Fibroblast of skin of abdomen (primary cell): ENCODE measurements at places on chromosomes 7 and 10.

- no peak for DNase-seq
Measured at GRCh38 chr7:81449105-81449504, 320.7 kb downstream of the HGF start.

DNA sequence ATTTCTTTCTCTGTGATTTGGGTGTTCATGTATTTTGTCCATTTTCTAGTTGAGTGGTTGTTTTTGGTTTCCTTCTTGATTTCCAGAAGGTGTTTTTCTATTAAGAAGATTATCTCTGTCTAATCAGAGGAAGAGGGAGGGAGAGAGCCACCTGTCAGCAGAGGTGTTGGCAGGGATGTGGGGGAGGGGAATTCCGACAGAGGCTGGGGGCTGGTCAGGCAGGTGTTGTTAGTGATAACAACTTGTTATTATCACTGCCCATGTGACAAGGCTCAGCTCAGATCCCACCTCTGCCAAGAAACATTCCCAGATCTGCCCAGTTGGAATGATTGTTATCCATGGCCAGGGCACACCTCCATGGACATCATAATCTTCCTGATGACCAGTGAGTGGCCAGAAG is 293.4 kb downstream of the GFRA1 start:
- DNase-seq, result no peak

DNA sequence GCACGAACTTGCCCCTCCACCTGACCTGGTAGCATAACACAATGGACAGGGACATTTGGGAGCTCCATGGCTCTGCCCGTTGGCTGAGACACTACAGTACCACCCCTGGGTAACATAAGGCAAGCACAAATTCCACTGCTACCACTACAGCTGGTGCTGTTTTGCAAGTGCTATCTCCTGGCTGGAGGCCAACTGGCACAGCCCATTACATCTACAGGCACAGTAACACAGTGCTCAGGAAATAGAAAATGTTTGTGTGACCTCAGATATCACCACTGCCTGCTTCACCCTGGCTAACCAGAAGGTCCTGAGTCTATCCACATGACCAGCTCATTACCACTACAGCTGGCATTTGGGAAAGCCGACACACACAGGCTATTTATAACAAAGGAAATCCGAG is 631.1 kb upstream of the MBL2 start:
- DNase-seq, result peak; percentile 1

DNA sequence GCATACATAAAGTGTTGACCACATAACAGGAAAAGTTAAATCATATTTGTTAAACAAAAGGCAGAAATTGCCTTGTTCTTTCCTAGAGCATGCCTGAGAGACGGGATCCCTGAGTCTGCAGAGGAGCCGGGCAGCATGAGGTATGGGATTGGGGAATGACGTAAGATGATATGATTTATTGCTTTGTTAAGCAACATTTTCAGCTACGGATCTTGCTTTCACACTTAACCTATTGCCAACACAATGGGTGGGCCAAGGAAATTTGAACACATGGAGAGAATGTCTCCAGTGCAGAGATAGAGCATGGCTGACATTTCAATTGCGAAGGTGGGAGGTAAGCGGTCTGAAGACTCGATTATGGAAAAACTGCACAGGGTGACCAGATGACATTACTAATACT is 76.7 kb downstream of the EMX2 start:
- DNase-seq, result peak; percentile 69

- peak; percentile 96 for DNase-seq
Measured at GRCh38 chr10:63671317-63671937, 150.2 kb downstream of the REEP3 start.
